Cortex of kidney (tissue), 1 donor: ENCODE measurements at places on chromosomes 6 and 20.

- DNase-seq: no peak
Measured at GRCh38 chr20:308427-309038, 11.2 kb downstream of the ZCCHC3 start.

GRCh38 chr6:37282371-37282770 lies 24.4 kb upstream of the TMEM217 start:
- DNase-seq: no peak

DNA sequence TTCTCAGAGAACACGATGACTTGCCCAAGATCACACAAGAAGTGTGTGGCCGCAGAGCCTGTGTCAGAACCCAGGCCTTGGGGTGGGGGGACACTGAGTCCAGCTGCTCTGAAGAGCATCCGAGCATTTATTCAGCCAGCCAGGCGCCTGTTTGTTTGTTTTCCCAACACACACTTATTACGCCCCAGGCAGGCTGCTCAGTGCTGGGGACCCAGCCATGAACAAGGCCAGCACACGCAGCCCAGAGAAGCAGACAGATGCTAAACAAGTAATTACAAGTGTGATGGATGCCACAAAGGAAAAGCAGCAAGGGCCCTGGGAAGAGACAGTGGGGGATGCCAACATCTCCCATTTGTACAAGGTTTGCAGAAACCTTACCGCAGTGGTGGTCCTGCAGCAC lies 19.4 kb upstream of the SIRPA start:
- no peak for DNase-seq

DNA sequence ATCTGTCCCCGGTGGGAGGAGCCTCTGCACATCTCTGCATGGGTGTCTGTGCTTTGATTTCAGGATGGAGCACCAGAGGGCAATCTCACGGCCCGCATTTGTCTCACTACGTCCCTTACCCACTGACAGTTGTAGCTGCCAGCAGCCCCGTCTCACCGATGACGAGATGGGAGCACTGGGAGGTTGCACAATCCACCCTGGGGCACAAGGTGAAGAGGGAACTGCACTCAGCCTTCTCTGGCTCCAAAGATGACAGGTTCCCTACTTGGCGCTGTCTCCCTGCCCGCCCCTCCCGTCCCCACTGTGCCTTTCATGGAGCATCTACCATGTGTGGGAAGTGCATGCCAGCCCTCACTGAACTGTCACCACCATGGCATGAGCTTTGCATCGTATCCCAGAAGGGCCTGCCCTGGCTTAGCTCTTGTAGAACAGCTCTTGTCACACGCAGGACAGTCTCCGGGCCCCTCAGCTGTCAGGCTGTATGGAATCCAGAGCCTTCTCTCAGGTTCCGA lies 99.9 kb upstream of the PMEPA1 start:
- no peak for DNase-seq

- DNase-seq: no peak
Measured at GRCh38 chr6:108903796-108904195, 55.6 kb downstream of the ARMC2 start.

GRCh38 chr6:116280161-116280932 lies 617 bp upstream of the TSPYL1 start:
- DNase-seq: no peak

GRCh38 chr20:50691573-50692551 lies 520 bp upstream of the RIPOR3 start:
- no peak for DNase-seq

DNA sequence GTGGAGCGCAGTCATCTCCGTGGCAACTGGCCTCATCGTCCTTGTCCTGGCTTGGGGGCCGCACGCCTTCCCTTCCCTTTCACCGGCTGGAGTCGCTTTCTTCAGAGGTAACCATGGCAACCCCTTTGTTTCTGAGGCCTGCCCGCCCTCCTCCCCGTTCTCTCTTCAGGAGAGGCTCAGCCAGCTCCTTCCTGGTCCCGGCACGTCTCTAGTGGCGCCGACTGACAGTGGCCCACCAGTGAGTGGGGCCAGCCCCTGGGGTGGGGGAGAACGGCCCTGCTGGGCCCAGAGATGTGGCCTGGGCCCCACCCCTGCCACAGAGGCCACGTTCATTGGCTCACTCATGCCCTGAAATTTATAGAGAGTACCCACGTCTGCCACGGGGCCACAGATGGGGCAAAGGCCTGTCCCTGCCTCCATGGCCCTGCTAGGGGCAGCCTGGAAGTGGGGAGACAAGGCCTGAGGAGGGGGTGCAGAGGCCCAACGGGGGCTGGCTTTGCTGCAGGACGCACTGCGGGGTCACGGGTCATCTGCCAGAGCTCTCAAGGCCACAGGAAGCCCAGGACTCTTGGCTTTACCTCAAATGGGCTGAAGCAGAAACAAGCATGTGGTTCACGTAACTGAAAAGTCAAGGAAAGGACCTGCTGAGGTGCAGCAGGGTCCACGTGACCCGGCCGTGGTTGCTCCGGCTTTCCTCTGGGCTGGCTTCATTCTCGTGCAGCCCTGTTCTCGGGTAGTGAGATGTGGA lies 1.4 kb upstream of the OSBPL2 start:
- DNase-seq: no peak

DNA sequence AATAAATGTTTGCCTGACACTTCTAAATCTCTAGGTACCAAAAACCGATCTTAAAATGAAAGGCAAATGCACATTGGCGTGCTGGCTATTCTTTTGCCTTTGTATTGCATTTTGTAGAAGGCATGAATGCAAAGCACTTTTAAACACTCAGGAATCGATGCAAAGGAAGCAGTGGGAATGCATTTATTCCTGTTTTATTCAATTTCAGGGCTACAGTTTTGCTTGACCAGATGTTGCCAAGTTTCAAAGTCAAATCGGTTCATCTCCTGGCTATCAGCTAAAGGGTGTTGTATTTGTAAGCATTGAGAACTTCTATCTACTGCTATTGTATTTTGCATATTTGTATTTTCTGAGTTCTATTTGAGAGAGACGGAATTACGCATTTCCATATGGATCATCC lies 659.8 kb upstream of the SLC35B3 start:
- DNase-seq: no peak

GRCh38 chr6:21181866-21182265 lies 411.7 kb upstream of the SOX4 start:
- no peak for DNase-seq

DNA sequence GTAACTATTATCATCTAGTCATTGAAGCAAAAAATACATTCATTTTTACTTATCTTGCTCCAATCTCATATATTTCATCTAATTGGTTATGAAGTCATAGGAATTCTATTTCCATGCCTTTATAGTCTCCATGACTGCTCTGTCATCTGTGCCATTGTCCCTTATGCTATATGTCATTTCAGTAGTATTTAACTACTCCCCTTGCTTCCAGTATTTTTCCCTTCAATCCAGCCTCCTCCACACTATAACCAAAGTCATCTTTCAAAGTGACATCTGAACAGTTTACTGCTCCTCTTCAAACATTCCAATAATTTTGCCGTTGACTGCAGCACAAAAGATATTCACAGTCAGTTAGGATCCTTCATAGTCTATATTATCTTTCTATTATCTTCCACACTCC lies 216.6 kb upstream of the HS3ST5 start:
- no peak for DNase-seq

- no peak for DNase-seq
Measured at GRCh38 chr6:160456214-160456546, 108.0 kb downstream of the SLC22A3 start.

GRCh38 chr20:48214601-48215000 lies 429.3 kb upstream of the SULF2 start:
- no peak for DNase-seq

- no peak for DNase-seq
Measured at GRCh38 chr6:104653781-104654180, 205.9 kb downstream of the HACE1 start.
